Osteocyte (in vitro differentiated cells): ENCODE measurements at places on chromosomes 2 and 18. TPM values are rescaled to one million over a fixed set of nuclear protein-coding genes. Genes with fewer than 3 reads are reported as not detected.

Gene GDF7
- 9.0 and 10.1 TPM in 2 replicates for total RNA-seq

Gene DRC1
- total RNA-seq: not detected in 2 replicates

Gene TFPI
- total RNA-seq: 325 and 334 TPM in 2 replicates

Gene ABCG5
- total RNA-seq: not detected in 2 replicates

Gene RPL37A
- total RNA-seq: 2,580 and 2,608 TPM in 2 replicates

Gene BMP10
- total RNA-seq: not detected in 2 replicates

Gene PLCL1
- 1.2 and 1.3 TPM in 2 replicates for total RNA-seq

Gene AQP12B
- total RNA-seq: not detected in 2 replicates

Gene DYNAP
- total RNA-seq: not detected in 2 replicates

Gene SERPINB11
- not detected in 2 replicates for total RNA-seq

Gene EPG5
- total RNA-seq: 30.9 and 33.3 TPM in 2 replicates

Gene CCL20
- total RNA-seq: not detected in 2 replicates

Gene WDR35
- total RNA-seq: 11.0 and 11.4 TPM in 2 replicates

Gene CRYGD
- total RNA-seq: not detected in 2 replicates

Gene UGT1A3
- total RNA-seq: not detected in 2 replicates

Gene SNTG2
- total RNA-seq: not detected in 2 replicates

Gene OXER1
- not detected in 2 replicates for total RNA-seq

Gene HOXD12
- not detected in 2 replicates for total RNA-seq

Gene GAL3ST2
- 0.48 TPM in 1 of 2 replicates, not detected in the other for total RNA-seq

DNA sequence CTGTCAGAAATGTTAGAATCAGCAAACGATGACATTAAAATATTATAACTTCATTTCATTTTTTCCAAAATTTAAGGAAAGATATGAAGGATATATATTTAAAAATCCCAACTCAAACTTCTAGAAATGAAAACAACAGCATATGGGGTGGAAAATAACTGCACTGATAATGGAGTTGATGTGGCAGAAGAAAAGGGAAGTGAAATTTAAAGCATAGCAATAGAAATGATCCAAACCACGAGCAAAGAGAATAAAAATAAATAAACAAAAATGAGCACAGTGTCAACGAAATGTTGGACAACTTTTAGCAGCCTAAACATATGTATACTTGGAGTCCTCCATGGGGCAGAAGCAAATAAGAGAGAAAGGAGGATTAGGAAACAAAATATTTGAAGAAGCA is 280.2 kb downstream of the KCNJ3 start:
- DNase-seq: no peak

DNA sequence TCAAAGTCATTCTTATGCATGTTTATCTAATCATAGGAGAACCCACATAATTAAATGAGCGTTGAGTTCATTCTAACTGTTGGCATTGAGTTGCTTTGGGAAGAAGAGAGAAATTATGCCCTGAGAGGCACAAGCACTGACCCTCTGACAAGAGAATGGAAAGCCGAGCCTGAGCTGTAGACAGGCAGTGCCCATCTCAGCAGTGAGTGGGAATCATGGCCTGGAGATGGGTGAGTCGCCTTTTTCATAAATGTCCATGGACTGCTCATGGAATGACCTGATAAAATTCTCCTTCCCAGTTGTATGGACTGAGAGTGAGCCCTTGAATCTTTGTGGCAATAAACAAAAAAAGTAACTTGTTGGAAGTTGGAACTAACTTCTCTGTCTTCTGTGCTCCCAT is 21.4 kb upstream of the MYO3B start:
- DNase-seq: no peak

GRCh38 chr18:57951117-57951796 is 92.8 kb upstream of the NEDD4L start:
- DNase-seq: peak; percentile 30

DNA sequence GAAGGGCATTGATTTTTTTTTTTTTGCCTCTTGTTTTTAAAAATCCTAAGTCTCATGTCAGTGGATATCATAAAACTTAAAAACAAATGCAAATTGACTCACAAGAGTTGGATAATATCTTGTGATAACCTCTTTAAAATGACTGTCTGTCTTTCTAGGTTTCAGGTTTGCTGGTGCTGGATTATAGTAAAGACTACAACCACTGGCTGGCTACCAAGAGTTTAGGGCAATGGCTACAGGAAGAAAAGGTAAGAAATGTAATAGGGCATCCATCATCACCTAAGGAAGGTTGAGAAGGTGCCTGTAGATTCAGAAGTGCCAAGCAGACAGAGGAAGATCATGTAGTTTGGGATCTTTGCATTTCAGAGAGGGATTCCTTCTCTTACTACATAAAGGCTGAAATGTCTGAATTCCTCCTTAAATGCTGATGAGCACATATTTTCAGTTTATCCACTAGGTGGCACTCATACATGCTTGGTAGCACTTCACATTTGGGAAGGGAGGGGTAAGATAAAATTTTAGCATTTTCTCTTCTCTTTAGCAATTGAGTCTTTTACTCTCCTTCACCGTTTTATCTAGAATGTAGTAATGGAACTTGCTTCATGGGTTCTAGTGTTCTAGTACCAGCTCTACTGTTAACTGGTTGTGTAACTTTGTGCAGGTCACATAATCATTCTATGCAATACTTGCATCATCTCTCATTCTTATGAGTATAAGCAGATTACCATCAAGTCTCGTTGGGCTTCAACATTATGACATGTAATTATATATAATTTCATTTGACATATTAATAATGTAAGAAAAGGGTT is 21.1 kb downstream of the CPS1 start:
- no peak for DNase-seq

- DNase-seq: no peak
These were observed 24.2 kb downstream of the PLCL1 start for GRCh38 chr2:197828464-197829135.

DNA sequence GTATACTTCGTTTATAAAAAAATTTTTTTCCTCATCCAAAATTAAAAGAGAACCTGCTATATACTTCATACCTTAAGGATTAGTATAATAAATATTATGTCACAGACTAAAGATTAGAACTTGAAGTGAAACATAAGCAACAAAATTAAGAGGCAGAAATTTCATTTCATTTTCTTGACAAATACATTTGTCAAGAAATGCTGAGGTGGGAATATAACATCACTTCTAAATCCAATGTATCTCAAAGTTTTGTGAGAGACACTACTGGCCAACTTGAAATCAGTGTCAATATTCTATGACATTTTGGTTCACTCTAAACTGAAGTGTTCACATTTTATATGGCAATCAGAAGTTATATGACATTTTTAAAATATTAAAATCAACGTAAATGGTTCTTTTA is 43.8 kb downstream of the SCRN3 start:
- no peak for DNase-seq

DNA sequence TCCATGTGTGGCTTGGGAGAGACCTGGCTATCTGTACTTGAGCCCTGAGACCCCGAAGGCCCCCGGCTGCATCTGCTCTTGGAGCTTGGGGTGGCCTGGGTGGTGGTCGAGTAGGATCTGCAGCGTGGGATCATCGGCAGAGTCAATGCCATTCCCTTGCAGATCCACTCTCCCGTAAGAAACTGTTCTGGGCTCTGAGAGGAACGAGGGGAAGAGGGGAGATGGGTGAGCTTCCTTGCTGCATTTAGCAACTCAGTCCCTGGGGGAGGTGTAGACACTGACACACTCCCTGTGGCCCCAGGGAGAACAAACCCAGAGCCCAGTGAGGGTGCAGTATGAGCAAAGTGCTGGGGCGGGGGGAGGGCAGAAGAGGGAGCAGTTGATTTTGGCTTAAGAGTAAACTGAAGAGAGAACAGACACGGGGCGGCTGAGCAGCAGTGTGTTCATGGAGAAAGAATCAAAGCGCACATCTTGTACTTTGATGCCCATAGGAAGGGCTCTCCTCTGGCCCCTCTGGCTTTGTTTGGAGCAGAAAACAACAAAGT is 8.5 kb downstream of the GREB1 start:
- DNase-seq: peak; percentile 46

GRCh38 chr2:199770716-199771115 is 80.3 kb downstream of the FTCDNL1 start:
- no peak for DNase-seq

- DNase-seq: no peak
These were observed 34.2 kb downstream of the SPATS2L start for GRCh38 chr2:200340508-200341224.

GRCh38 chr2:6999211-6999877 is 82.1 kb downstream of the RNF144A start:
- DNase-seq: no peak

DNA sequence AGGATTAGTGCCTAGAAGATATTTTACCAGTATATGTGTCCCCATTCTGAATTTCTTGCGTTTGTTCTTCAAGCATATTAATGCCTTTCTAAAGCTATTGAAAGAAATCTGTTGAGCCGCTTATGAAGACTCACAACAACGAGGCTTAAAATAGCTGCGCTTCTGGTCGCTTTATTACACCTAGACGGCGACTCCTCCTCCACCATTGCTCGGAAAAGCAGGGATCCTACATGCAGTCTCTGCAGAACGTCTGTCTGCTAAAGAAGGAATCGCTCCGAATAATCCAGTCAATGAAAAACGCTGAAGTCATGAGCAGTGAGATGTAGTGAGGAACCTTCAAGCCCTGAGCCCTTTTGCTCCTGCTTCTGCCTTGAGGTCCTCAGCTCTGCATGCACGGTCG is 94.8 kb upstream of the ZNF516 start:
- no peak for DNase-seq

- peak; percentile 77 for DNase-seq
These were observed 215.5 kb downstream of the CYP26B1 start for GRCh38 chr2:71932037-71932779.

DNA sequence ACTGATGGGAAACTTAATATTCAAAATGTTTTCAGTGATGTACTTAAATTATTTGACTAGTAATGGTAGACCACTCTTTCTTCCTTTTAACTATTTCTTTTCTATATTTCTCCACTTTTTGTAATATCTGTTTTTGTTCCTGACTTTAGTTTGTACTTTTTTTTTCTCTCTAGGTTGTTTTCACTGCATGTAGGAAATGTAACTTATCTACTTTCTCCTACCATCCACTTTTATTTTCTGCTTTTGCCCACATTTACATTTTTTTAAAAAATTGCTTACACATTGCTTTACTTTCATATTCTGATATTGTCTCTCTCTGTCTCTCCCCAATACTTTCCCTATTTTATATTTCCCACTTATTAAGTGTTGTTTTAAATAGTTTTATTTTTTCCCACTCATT is 47.0 kb downstream of the ZNF407 start:
- DNase-seq: no peak

- DNase-seq: no peak
These were observed 149.6 kb downstream of the IRS1 start for GRCh38 chr2:226649871-226650660.

DNA sequence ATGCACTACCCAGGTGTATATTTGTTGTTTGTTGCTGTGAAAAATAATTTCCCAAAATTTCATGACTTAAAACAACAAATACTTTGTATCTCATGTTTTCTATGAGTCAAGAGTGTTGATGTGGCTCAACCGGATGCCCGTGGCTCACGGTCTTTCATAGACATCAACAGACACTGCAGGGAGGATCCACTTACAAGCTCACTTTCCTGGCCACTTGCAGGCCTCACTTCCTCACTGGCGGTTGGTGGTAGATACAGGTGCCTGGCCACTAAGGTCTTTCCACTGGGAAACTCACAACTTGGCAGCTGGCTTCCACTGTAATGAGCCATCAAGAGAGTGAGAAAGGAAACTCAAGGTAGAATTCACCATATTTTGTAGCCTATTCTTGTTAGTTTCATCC is 662.9 kb downstream of the IRS1 start:
- no peak for DNase-seq

- DNase-seq: no peak
These were observed 175.6 kb downstream of the FMNL2 start for GRCh38 chr2:152510621-152511020.

GRCh38 chr18:10927286-10927992 is 221.9 kb downstream of the PIEZO2 start:
- no peak for DNase-seq

DNA sequence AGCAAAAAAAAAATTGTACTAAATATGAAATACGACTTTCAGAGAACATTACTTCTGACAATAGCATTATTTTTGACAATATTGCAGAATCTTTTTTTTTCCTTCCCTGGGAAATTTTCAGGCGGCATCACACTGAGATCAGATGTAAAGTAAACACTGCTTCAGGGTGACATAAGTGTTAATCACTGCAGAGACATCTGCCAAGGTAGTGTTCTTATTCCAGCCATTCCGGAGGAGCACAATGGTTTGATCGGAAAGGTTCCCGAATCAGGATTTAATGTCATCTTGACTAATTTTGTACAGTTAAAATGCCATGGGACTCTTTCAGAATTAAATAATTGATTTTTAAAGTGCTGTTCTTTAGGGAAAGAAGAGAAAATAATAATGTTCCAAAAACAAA is 56.7 kb upstream of the ZNF236 start:
- no peak for DNase-seq

DNA sequence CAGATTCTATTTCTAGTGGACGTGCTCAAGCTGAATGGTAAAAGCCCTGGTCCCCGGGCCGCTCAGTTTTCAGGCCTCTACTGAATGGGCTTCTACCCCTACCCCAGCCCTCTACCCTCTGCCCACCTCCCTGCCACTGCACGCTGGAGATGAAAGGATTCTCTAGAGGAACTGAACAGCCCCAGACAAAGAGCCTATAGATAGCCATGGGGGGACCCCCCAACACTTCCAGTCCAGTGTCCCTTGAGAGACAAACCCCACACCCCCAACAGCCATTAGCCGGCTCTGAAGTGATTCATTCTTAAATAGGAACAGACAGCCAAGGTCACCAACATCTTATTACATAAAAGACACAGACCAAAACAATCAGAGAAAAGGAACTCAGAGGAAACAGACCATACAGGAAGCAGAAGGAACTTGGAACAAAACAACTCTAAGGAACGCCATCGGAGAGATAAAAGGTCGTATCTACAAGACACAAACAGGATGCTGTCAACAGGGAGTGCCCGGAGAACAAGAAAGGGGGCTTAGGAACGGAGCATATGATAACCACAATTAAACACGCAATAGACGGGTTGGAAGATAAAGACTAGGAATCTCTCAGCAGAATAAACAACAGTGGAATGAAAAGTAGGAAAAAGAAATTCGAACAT is 23.5 kb downstream of the TMEM37 start:
- no peak for DNase-seq

DNA sequence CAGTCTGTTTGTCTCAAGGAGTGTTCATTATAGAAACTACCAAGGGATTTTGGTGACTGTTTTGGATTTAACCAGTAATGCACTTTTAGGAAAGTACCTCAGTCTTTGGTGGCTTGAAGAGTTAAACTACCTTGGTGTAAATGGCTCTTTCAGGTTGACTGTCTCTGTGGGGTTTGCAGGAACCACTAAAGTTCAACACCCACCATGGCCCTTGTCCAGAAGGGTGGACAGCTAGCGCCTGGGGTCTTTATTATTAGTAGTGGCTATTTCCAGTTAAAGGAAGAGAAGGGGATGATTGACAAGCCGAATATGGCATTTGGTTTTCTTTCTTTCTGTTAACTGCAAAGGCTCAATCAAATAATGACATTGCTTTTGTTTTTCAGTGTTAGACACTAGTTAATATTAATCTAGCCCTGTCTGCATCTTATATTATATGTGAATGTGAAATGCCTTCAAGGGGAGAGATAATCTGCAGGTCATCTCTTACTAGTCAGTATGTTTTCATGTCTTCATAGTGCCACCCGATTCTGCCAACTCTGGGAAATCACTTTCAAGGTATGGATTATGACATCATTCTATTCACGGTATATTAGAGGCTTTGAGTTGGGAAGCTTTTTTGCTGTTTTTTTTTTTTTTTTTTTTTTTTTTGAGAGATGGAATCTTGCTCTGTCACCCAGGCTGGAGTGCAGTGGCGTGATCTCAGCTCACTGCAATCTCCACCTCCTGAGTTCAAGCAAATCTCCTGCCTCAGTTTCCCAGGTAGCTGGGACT is 56.4 kb downstream of the MAP4K4 start:
- DNase-seq: no peak

GRCh38 chr2:111159641-111160040 is 38.9 kb downstream of the BCL2L11 start:
- no peak for DNase-seq

- no peak for DNase-seq
These were observed 31.7 kb downstream of the UBE2F start for GRCh38 chr2:237998530-237998929.
